ENCODE measurements at places on chromosomes 12 and 14.

DNA sequence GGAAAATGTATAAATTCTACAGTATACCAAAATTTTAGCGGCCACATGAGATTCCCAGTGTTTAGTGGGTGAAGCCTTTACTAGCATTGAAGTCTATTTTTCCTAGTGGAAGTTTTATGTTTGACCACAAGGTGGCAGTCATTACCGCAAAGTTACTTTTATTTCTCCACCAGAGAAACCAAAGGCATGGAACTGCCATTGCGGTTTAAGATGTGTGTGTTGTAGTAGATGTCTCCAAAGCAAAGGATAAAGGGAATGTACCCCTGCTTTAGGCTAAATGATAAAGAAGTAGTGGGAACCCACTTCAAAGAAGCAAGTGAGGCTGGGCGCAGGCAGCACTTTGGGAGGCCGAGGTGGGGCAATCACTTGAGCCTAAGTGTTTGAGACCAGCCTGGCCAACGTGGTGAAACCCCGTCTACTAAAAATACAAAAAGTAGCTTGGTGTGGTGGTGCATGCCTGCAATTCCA lies 140.5 kb downstream of the PRKCH start:
- no peak for DNase-seq

GRCh38 chr12:27733052-27733656 lies 22.5 kb downstream of the MRPS35 start:
- DNase-seq, result no peak

- no peak for DNase-seq
These were observed 5.8 kb downstream of the KERA start for GRCh38 chr12:91052026-91052425.

- no peak for DNase-seq
These were observed 14.9 kb upstream of the HSP90B1 start for GRCh38 chr12:103915306-103915705.

- DNase-seq, result no peak
These were observed 18.1 kb downstream of the PPP1R12A start for GRCh38 chr12:79916826-79917225.

DNA sequence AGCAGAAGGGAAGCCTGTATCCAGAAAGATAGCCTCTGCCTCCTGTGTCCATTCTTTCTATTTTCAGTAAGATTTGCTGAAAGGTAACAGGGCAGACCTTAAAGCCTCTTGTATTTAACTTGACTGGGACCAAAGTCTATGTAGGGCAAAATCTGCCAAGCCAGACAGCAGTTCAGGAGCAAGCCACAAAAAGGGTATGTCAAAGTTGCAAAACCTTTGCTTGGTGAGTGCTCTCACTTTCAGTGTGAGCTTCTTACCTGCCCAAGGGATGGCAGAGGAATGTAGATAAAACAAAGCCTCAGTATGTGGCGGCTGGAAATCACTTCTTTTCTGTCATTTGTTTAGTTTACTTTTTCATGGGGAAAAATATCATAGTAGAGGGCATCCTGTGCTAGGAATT lies 63.1 kb downstream of the PLEKHG7 start:
- no peak for DNase-seq

- DNase-seq, result no peak
These were observed 14.7 kb downstream of the HMGA2 start for GRCh38 chr12:65839027-65839426.

GRCh38 chr12:25071366-25071765 lies 122.5 kb upstream of the BCAT1 start:
- no peak for DNase-seq
